ENCODE measurements at places on chromosomes 2 and 18.
A peak's percentile ranks its signal among the peaks of the same experiment; 100 is the strongest.

DNA sequence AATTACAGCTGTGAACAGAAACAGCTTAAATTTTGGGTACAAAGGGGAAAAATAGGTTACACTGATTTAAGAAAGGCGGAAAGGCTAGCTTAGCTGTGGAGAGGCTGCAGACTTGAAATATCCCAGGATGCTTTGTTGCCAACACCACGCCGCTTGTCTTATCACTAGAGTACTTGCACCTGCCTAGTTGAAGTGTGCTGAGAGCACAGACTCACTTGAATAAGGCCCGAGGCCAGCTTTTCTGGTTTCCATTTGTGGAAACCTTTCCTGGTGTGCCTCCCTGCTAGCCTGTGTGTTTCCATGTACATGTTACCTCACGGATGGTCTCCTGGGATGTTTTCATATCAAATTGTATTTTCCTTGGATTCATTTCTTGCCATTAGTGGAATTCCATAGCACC is 3.2 kb downstream of the CABLES1 start:
- DNase-seq, result peak; percentile 38

- DNase-seq, result no peak
Measured at GRCh38 chr18:52008330-52008729, 331.7 kb upstream of the DCC start.

DNA sequence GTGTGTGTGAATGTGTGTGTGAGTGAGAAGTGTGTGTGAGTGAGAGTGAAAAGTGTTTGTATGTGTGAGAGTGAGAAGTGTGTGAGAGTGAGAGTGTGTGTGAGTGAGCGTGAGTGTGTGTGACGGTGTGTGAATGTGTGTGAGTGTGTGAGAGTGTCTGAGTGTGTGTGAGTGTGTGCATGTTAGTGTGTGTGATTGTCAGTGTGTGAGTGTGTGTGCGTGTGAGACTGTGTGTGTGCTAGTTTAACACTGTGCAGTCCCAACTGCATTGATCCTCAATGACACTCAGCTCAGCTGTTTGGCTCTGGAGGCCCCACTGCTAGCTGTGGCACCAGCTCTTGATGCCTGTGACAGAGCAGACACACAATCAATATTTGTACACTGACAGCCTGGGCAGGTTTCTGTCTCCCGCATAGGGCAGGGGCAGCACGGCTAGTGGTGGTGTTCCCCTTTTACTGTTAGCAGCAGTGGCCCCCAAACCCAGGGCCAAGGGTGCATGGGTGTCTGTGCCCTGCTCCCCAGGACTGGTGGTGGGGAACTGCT is 135.0 kb downstream of the INHBB start:
- DNase-seq, result no peak

GRCh38 chr2:36615222-36615621 is 17.3 kb upstream of the FEZ2 start:
- no peak for DNase-seq

GRCh38 chr18:76113101-76113500 is 381.9 kb downstream of the ZNF516 start:
- no peak for DNase-seq

DNA sequence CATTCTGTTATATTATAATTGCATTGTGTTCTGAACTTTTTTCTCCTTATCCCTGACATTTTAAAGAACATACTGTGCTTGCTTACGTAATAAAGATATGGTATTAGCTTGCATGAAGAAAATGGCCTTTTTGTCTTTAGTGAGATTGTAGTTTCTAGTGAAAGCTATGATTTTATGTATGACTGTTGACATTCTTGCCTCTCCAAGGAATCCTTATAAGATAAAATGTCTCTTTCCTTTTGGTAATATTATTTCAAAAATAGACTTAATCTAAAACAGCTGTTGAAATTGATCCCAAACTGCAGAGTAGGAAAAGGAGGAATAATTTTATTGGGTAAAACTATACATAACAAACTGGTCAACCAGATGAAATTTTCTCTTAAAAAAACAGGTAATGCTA is 40.8 kb upstream of the CCDC102B start:
- no peak for DNase-seq

GRCh38 chr2:189557373-189557772 is 23.2 kb downstream of the SLC40A1 start:
- no peak for DNase-seq

DNA sequence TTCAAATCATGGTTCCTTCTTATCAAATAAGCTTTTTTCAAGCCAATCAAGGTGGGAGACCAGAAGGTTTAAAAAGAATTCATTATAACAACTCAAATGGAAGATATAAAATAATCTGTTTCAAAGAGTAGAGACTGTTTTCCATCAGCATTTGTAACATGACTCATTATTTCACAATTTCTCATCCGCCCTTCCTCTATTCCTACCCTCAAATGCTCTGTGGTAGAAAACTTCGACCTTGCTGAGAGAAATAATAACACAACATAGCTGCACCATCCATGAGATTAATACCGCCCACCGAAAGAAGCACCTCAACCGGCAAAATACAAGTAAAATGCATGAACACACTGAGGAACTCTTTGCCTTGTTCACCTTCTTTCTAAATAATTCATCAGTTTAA is 2039.2 kb upstream of the CELF4 start:
- DNase-seq, result peak; percentile 12

DNA sequence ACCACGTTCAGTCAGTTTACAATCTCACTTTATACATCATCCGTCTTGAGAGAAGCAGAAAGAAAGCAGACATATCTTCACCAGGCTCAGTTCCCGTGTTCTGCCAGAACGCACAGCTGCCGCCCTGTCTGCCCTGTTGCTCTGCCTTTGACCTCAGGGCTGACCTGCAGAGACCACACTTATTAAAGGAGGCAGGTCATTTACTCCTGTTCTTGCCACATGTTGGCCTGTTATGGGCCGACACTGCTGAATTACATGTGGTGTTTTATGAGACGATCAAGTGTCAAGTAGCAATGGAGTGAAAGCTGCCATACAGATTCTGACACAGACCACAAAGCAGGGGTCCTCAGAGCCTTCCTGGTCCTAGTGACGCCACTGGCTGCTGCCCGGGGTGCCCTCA is 232.2 kb downstream of the TTC32 start:
- no peak for DNase-seq

DNA sequence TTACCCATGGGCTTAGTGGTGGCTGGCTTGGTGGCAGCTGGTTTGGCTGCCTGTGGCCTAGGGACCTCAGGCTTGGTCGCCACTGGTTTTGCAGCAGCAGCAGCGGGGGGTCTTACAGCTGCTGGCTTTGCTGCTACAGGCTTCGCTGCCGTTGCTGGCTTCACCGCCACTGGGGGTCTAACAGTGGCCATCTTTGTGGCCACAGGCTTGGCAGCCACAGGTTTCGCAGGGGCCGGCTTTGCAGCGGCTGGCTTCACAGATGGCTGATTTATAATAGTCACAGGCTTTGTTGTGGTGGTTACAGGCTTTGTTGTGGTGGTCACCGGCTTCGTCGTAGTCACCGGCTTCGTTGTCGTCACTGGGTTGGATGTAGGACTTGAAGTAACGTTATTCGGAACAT is 77.8 kb downstream of the COL6A3 start:
- no peak for DNase-seq

- DNase-seq, result no peak
Measured at GRCh38 chr2:84931384-84931821, 25.9 kb downstream of the TMSB10 start.

DNA sequence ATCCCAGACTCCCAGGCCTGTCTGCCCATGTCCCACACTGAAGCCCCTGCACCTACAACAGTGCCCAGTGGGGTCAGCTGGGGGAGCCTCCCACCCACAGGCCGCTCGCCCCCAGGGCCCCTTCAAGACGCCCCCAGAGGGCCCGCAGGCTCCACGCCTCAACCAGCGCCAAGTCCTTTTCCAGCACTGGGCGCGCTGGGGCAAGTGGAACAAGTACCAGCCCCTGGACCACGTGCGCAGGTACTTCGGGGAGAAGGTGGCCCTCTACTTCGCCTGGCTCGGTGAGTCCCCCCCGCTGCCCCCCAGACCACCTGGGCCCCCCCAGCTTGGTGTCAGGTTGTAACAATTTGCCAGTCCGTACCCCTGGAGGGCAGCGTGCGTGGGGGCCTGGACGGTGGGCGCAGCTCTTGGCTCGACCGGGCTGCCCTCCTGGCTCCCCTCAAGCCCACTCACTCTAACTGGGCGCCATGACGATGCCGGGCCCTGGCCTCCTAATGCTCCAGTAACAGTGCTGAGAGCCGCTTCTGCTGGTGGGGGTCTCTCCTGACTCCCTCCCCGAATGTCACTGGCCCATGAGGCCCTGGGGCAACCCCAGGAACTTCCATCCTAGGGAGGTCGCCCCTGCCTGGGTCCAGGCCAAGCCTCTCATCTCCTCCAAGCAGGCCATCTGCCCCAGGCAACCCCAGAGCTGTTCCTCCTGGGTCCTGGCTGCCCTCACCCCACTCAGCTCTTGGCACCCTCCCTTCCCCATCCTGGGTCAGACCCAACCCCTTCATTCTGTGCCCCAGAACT is 14.9 kb downstream of the ANO7 start:
- DNase-seq, result no peak
